Progenitor cell of endocrine pancreas (in vitro differentiated cells): ENCODE measurements at places on chromosomes 6 and 20.
A peak's percentile ranks its signal among the peaks of the same experiment; 100 is the strongest.

DNA sequence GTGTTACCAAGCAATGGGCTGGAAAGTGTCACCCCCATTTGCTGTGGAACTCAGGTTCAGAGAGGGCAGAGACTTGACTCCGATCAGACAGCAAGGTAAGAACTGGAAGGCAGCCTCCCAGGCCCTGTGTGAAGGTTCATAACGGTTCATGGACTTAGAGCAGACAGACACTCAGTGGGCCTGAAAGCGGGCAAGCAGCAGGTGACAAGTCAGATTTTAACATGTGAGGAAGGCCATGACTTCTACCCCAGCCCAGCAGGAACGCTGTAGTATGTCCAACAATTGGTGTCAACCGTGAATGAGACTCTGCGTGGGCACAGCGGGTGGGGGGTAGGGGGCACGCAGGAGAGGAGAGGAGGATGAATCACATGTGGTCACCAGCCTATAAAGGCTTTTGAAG lies 217.6 kb upstream of the SNX9 start:
- H3K36me3 ChIP-seq = no peaks in the 10 kb centered on the region
- H3K27me3 ChIP-seq = peaks cover 7% of the 10 kb centered on the region
- DNase-seq = no peak
- H3K27ac ChIP-seq = no peak overlapping the region
- peaks cover 5% of the 10 kb centered on the region for H3K4me1 ChIP-seq
- H3K4me3 ChIP-seq = no peak overlapping the region

DNA sequence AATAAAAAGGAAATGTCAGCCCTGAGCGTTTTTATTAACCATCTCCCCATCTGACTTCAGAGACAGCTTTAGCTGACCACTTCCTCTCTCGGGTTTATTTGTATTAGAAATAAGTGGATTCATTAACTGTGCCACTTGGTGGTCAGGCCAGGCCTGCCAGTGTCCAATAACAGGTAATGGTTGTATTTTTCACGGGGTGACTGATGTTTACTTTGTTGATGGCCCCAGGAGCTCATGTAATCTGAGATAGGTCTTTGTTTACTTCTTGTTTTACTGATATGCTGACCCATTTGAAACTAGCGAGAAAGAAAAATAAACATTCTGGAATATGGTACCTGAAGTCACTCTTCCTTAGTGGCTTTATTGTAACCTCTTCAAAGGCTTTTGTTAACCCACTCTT lies 504.3 kb upstream of the SLC35B3 start:
- peak overlapping the region; percentile 1 for H3K4me3 ChIP-seq
- peak overlapping the region; percentile 87 for H3K27ac ChIP-seq
- DNase-seq = no peak
- no peaks in the 10 kb centered on the region for H3K36me3 ChIP-seq
- peaks cover 37% of the 10 kb centered on the region for H3K4me1 ChIP-seq

GRCh38 chr20:33963751-33964150 lies 30.0 kb upstream of the RALY start:
- peaks cover 3% of the 10 kb centered on the region for H3K27me3 ChIP-seq
- H3K36me3 ChIP-seq = peaks cover 1% of the 10 kb centered on the region
- no peaks in the 10 kb centered on the region for H3K4me1 ChIP-seq
- H3K27ac ChIP-seq = no peak overlapping the region
- no peak overlapping the region for H3K4me3 ChIP-seq

- H3K27ac ChIP-seq = no peak overlapping the region
- no peak for DNase-seq
- H3K4me1 ChIP-seq = no peaks in the 10 kb centered on the region
- H3K27me3 ChIP-seq = no peaks in the 10 kb centered on the region
These were observed 500.2 kb downstream of the TENT5A start for GRCh38 chr6:81252231-81252630.

DNA sequence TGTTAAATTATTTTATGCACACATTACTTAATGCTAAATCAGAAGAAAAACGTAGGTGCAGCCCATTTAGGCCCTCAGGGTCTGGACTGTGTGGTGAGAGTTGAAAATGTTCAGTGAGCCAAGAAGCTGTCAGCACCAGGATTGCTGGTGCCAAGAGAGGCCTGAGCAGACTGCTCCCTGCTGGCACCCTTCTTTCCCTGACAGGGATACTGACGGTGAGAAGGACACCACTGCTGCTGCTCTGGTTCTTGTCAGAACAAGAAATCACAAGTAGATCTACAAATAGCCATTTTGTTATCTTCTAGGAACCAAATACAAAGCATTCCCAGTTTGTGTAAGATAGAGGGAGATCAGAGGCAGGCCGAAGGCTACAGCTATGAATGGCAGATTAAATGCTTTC lies 48.7 kb upstream of the CRISP1 start:
- peaks cover 10% of the 10 kb centered on the region for H3K27me3 ChIP-seq
- H3K36me3 ChIP-seq = no peaks in the 10 kb centered on the region
- no peak for DNase-seq
- no peak overlapping the region for H3K27ac ChIP-seq
- H3K4me1 ChIP-seq = peaks cover 5% of the 10 kb centered on the region
- H3K4me3 ChIP-seq = no peak overlapping the region

GRCh38 chr6:136510782-136511181 lies 39.4 kb downstream of the MAP7 start:
- no peak for DNase-seq
- H3K27ac ChIP-seq = peak overlapping the region; percentile 53
- peak overlapping the region; percentile 1 for H3K4me3 ChIP-seq
- no peaks in the 10 kb centered on the region for H3K27me3 ChIP-seq
- peaks cover 35% of the 10 kb centered on the region for H3K4me1 ChIP-seq
- H3K36me3 ChIP-seq = peaks cover 25% of the 10 kb centered on the region

- no peak overlapping the region for H3K4me3 ChIP-seq
- peak overlapping the region; percentile 47 for H3K27ac ChIP-seq
- peaks cover 19% of the 10 kb centered on the region for H3K4me1 ChIP-seq
- H3K36me3 ChIP-seq = peaks cover 4% of the 10 kb centered on the region
These were observed 50.4 kb downstream of the HLA-DPB1 start for GRCh38 chr6:33126101-33126714.

DNA sequence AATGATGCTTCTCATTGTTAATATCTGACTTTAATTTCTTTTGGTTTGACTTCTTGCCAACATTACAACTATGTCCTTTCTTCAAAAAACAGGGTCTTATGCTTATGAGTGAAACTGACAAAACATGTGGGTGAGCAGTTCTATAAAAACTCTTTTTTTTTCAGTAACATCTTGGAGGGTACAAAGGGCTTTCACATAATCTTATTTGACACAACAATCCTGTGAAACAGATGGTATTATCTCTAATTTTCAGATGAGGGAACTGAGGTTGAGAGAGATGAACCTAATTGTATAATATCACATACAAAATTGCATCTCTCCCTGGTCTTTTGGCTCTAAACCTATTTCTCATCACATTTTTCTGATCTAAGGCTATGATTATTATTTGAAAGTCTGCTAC lies 38.3 kb downstream of the MAPK14 start:
- no peak overlapping the region for H3K27ac ChIP-seq
- H3K36me3 ChIP-seq = peaks cover 4% of the 10 kb centered on the region
- no peak for DNase-seq
- no peak overlapping the region for H3K4me3 ChIP-seq
- no peaks in the 10 kb centered on the region for H3K27me3 ChIP-seq

GRCh38 chr6:102553214-102553613 lies 1159.7 kb downstream of the GRIK2 start:
- H3K27me3 ChIP-seq = no peaks in the 10 kb centered on the region
- H3K4me1 ChIP-seq = no peaks in the 10 kb centered on the region
- no peak overlapping the region for H3K4me3 ChIP-seq
- H3K27ac ChIP-seq = no peak overlapping the region
- DNase-seq = no peak

DNA sequence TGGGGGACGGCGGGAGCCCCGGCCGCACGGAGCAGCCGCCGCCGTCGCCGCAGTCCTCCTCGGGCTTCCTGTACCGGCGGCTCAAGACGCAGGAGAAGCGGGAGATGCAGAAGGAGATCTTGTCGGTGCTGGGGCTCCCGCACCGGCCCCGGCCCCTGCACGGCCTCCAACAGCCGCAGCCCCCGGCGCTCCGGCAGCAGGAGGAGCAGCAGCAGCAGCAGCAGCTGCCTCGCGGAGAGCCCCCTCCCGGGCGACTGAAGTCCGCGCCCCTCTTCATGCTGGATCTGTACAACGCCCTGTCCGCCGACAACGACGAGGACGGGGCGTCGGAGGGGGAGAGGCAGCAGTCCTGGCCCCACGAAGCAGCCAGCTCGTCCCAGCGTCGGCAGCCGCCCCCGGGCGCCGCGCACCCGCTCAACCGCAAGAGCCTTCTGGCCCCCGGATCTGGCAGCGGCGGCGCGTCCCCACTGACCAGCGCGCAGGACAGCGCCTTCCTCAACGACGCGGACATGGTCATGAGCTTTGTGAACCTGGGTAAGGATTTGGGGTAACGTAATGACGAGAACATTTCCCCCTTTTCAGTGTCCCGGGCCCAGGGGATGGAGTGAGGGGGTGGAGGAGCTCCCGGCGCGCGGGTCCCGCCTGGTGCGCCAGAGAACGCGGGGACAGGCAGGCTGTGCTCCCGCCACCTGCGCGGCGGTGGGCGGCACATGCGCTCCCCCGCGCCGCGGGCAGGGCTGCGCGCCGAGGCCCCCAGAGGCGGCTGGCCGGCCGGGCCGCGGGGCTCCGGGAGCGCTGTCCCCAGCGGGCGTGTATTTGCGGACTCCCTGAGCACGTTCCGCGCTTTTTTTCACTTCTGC lies 1.4 kb downstream of the BMP6 start:
- peaks cover 14% of the 10 kb centered on the region for H3K4me1 ChIP-seq
- DNase-seq = peak; percentile 21
- H3K36me3 ChIP-seq = no peaks in the 10 kb centered on the region
- H3K27me3 ChIP-seq = peaks cover 75% of the 10 kb centered on the region
- peak overlapping the region; percentile 81 for H3K27ac ChIP-seq

GRCh38 chr20:45953672-45954071 lies 18.3 kb downstream of the ZNF335 start:
- no peak for DNase-seq
- no peaks in the 10 kb centered on the region for H3K4me1 ChIP-seq
- H3K27me3 ChIP-seq = no peaks in the 10 kb centered on the region
- H3K27ac ChIP-seq = no peak overlapping the region
- peaks cover 10% of the 10 kb centered on the region for H3K36me3 ChIP-seq

- peaks cover 81% of the 10 kb centered on the region for H3K27me3 ChIP-seq
- no peak for DNase-seq
- H3K4me1 ChIP-seq = peaks cover 3% of the 10 kb centered on the region
- H3K36me3 ChIP-seq = peaks cover 3% of the 10 kb centered on the region
These were observed 15.4 kb downstream of the FOXC1 start for GRCh38 chr6:1624851-1625781.

- H3K36me3 ChIP-seq = no peaks in the 10 kb centered on the region
- H3K27ac ChIP-seq = no peak overlapping the region
- no peaks in the 10 kb centered on the region for H3K27me3 ChIP-seq
- no peak for DNase-seq
- no peak overlapping the region for H3K4me3 ChIP-seq
These were observed 74.6 kb downstream of the PERP start for GRCh38 chr6:138032571-138032970.

GRCh38 chr6:52975580-52975979 lies 19.5 kb downstream of the GSTA4 start:
- no peak overlapping the region for H3K27ac ChIP-seq
- H3K4me1 ChIP-seq = peaks cover 20% of the 10 kb centered on the region
- H3K36me3 ChIP-seq = peaks cover 2% of the 10 kb centered on the region
- no peak for DNase-seq
- no peak overlapping the region for H3K4me3 ChIP-seq

DNA sequence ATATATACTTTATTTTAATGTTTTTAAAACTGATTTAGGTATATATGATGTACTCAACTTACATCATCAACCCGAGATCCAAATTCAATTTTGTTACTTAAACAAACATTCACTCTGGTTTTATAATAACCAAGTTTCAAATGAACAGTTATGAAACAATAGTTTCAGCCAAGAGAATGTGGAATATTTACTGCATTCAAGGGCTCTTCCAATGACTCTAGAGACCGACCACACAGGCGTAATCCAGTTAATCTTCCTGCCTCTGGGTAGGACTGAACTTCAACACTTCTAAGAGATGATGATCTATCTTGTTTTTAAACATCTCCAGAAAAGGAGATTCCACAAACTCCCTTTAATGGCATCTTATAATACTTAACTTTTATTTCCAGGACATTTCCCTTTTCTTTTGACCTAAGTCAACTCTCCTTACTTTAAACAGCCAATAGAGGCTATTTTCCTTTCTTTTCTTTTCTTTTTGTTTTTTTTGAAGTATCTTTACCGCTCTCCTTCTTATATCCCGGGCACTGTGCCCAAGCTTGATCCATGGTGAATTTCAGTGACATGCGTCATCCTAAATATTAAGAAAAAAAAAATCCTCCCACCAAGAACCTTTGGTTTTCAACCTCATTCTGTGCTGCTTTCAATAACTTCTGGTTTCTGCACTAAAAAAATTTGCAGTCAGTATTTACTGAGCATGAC lies 110.1 kb downstream of the KIF13A start:
- H3K4me1 ChIP-seq = peaks cover 9% of the 10 kb centered on the region
- DNase-seq = no peak
- no peaks in the 10 kb centered on the region for H3K27me3 ChIP-seq
- no peak overlapping the region for H3K4me3 ChIP-seq
- no peak overlapping the region for H3K27ac ChIP-seq

DNA sequence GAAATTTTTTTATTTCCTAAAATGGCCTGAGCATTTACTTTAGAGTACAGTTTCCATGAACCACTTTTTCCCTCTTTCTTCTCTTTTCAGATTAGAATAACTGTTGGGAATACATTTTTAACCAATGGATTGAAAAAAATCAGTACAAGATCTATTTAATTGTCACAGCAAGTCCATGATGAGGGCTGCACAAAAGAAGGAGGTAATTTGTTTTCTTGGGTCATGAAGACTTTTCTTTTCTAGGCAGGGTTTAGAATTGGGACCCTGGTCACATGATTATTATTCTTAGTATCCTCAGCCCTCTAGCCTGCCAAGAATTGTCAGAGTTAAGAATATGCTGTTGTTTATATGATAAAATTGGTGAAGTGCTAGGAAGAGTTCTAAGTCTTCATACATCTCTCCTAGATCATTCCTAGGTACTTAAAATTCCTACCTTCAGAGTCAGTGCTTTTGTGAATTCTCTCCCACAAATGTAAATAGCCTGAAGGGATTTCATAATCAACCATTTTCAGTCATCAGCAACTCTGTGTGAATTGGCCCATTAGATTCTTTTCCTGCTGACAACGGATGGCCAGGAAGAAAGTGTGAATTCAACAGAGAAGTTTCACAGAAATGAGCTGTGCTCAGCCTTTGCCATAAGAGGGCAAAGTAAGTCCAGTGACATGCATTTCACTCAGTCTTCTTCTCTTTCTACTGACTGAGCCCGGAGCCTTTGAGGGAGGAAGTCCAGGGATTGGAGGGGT lies 32.4 kb upstream of the TPBG start:
- no peaks in the 10 kb centered on the region for H3K4me1 ChIP-seq
- no peaks in the 10 kb centered on the region for H3K36me3 ChIP-seq
- no peaks in the 10 kb centered on the region for H3K27me3 ChIP-seq
- no peak overlapping the region for H3K27ac ChIP-seq

- no peaks in the 10 kb centered on the region for H3K27me3 ChIP-seq
- DNase-seq = no peak
- peaks cover 53% of the 10 kb centered on the region for H3K36me3 ChIP-seq
- H3K4me3 ChIP-seq = no peak overlapping the region
- H3K4me1 ChIP-seq = peaks cover 4% of the 10 kb centered on the region
These were observed 8.0 kb downstream of the BTN2A1 start for GRCh38 chr6:26465776-26466175.
